Thoracic aorta (tissue), 2 donors: ENCODE measurements at places on chromosomes 1 and 21.

GRCh38 chr1:219660666-219661463 is 48.0 kb upstream of the ZC3H11B start:
- DNase-seq, result peak; percentile 59
- no peaks in the 10 kb centered on the region for H3K27me3 ChIP-seq
- H3K4me3 ChIP-seq, result peak overlapping the region; percentile 54
- H3K27ac ChIP-seq, result no peak overlapping the region
- H3K36me3 ChIP-seq, result no peaks in the 10 kb centered on the region
- H3K4me1 ChIP-seq, result peaks cover 3% of the 10 kb centered on the region

DNA sequence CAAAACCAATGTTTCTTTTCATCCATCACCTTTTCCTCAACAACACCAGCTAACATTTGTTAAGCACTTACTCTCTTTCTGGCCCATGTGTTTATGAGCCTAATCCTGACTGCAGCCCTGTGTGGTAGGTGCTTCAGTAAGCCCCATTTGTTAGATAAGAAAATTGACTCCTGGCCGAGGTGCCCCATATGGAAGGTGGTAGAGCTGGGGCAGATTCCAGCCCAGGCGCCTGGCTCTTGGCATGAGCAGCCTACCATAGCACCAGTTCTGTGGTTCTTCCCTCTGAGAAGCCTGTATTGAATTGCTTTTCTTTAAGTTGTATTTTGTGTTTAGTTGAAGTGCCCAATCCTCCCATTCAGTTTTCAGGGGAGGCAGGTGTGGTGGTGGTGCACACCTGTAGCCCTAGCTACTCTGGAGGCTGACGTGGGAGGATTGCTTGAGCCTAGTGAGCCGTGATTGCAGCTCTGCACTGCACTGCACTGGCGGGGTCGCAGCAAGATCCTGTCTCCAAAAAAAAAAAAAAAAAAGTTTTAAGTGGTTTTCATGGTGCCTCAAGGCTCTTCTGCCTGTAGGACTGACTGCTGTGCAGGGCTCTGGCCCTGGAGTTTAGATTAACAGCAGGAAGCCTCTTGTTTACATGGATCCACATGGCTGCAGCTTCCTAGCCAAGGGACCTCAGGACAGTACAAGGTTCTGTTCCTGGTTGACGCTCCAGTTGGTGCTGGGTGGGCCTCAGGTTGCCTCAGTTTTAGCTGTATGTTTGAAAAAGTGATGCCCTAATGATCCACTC is 125.9 kb downstream of the MRPS6 start:
- H3K4me3 ChIP-seq, result no peak overlapping the region
- peak overlapping the region; percentile 20 for H3K27ac ChIP-seq

GRCh38 chr1:17573518-17574041 is 34.1 kb downstream of the ARHGEF10L start:
- no peaks in the 10 kb centered on the region for H3K36me3 ChIP-seq
- no peaks in the 10 kb centered on the region for H3K27me3 ChIP-seq
- H3K4me1 ChIP-seq, result peaks cover 98% of the 10 kb centered on the region
- peak overlapping the region; percentile 89 for H3K27ac ChIP-seq
- DNase-seq, result no peak

DNA sequence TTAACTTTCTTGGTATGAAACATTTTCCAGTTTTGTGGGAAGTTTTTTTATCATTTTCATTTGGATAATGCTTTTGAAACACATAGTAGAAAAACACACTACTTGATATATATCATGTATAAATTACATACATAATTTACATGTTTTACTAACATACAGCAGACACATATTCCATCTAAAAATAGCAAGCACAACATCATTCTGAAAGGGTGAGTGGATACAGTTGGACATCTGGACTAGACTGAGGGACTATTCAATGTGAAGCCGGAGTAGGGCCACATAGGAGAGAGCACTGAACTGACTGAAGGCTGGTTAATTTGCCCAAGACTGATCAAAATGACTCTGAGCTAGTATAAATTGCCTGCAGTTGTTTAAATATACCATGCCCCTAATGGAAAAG is 11.7 kb downstream of the CDKN2C start:
- peak overlapping the region; percentile 49 for H3K4me3 ChIP-seq
- peak overlapping the region; percentile 97 for H3K27ac ChIP-seq
- no peaks in the 10 kb centered on the region for H3K36me3 ChIP-seq
- DNase-seq, result no peak
- no peaks in the 10 kb centered on the region for H3K27me3 ChIP-seq

- H3K4me3 ChIP-seq, result no peak overlapping the region
- H3K27me3 ChIP-seq, result no peaks in the 10 kb centered on the region
- H3K36me3 ChIP-seq, result no peaks in the 10 kb centered on the region
- DNase-seq, result no peak
Observed at GRCh38 chr1:209813902-209814301, 8.0 kb upstream of the IRF6 start.

DNA sequence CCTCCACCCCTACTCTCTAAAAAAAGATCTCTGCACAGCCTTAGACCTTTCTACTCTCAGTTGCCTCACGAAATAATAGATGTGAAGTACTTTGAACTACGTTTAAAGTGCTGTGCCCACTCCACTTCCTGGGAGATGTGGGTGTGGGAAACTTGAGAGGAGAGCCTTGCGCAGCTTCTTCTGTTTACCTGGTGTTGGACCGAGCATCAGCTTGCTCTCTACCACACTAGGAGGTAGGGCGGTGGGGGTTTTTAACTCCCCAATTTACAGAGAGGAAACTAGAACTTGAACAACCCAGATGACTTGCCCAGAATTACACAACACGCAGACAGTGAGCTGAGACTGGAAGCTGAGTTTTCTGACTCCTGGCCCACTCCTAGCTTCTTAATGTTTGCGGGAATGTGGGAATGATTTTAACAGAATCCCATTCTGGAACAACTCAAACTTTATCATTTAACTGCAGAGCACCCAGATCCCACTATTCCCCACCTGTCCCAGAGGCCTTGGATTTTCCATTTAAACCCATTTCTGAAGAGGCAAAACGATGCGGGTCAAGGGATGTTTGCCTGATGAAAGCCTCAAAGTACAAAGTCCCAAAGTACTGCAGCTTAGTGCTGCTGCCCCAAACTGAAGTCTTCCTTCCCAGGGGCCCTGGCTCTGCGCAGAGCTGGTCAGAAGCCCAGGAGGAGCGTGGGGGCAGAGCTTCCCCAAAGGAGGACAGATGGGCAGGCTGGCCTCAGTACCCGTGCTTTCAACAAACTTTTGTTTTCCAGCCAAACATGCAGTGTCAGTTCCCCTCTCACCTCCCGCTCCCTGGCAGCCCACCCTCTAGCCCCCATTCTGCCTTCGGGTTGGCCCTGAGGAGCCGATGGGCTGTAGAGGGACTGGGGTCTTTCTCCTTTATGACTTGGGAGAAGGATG is 19.0 kb downstream of the BTG2 start:
- H3K36me3 ChIP-seq, result no peaks in the 10 kb centered on the region
- no peak for DNase-seq
- H3K4me1 ChIP-seq, result peaks cover 66% of the 10 kb centered on the region
- H3K27me3 ChIP-seq, result no peaks in the 10 kb centered on the region
- no peak overlapping the region for H3K4me3 ChIP-seq

GRCh38 chr1:33099290-33100118 is 18.6 kb downstream of the AZIN2 start:
- H3K36me3 ChIP-seq, result no peaks in the 10 kb centered on the region
- no peak for DNase-seq

DNA sequence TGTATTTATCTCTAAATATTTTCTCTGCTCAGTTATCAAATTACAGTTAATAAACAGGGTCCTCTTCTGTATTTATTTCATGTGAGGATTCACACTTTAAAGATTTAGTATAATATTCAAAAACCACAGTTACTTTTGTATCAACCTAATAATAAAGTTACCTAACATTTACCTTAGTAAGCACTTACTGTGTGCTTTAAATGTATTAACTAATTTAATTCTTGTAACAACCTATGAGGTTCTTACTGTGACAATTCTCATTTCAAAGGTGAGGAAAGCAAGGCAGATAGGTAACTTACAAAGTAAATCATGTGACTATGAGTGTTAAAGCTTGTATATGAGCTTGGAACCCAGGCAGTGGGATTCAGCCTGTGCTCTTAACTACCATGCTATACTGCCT is 30.2 kb downstream of the DNAH14 start:
- H3K4me3 ChIP-seq, result no peak overlapping the region
- H3K4me1 ChIP-seq, result no peaks in the 10 kb centered on the region
- H3K27me3 ChIP-seq, result no peaks in the 10 kb centered on the region
- no peak for DNase-seq
- no peaks in the 10 kb centered on the region for H3K36me3 ChIP-seq

DNA sequence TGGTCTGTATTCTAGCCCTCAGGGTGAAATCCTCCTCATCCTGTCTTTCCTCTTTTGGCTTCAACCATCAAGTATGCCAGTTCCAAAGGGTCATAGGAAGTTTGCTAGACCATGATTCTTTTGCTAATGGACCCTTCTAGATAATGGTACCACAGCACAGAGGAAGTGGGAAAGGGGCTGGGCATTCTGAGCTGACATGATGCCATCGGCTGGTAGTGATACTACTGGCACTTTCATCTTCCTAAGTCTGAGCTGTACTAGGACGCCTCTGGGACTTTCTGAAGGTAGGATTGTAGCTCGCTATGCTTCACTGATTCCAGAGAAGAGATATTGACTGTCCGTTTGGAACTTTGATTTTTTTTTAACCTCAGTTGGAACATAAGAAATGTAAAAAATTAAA is 11.4 kb downstream of the FASLG start:
- H3K4me1 ChIP-seq, result no peaks in the 10 kb centered on the region
- DNase-seq, result no peak
- no peaks in the 10 kb centered on the region for H3K27me3 ChIP-seq
- no peak overlapping the region for H3K27ac ChIP-seq

- DNase-seq, result no peak
- H3K4me3 ChIP-seq, result no peak overlapping the region
- H3K27ac ChIP-seq, result peak overlapping the region; percentile 73
- no peaks in the 10 kb centered on the region for H3K27me3 ChIP-seq
- H3K4me1 ChIP-seq, result peaks cover 59% of the 10 kb centered on the region
Observed at GRCh38 chr1:200776949-200777348, 38.3 kb downstream of the CAMSAP2 start.

GRCh38 chr1:44034423-44034822 is 3.2 kb upstream of the SLC6A9 start:
- no peaks in the 10 kb centered on the region for H3K36me3 ChIP-seq
- no peak for DNase-seq
- H3K27me3 ChIP-seq, result no peaks in the 10 kb centered on the region
- H3K27ac ChIP-seq, result no peak overlapping the region

DNA sequence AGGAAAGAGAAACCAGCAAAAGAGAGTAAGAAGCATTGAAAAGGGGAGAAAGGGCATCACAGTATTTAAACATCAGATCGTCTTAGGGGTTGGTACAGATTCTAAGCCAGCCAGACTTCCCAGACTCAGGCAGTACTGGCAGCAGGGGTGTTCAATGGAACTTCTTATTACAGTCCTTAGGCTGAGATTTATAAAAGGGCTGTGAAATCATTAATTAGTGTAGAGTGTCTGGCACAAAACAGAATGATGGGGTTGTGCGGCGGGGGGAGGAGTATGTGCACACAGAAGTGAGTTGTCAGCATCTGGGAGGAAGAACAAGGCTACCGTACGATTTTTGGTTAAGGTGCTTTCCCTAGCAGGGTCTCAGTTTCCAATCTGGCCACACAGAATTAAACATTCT is 38.2 kb downstream of the ARHGEF11 start:
- H3K36me3 ChIP-seq, result no peaks in the 10 kb centered on the region
- H3K4me1 ChIP-seq, result no peaks in the 10 kb centered on the region
- DNase-seq, result no peak
